Occipital lobe (tissue), 3 donors: ENCODE measurements at places on chromosomes 4 and X.

DNA sequence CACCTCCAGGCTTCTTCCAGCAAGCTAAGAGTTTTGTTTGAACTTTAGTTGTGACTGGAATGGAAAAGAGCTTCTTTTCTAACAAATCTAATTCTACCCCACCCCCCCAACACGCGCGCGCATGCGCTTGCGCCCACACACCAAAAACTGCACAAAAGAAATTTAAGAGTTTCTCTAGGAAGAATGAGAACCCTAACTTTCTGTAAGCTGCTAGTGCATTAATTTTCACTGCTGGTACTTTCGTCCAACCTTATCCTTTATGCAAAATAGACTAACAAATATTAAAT lies 9.0 kb upstream of the INTU start:
- no peak for DNase-seq

GRCh38 chr4:6472008-6472386 lies 417 bp downstream of the PPP2R2C start:
- DNase-seq = no peak

- DNase-seq = no peak
These were observed 958 bp downstream of the CUL4B start for GRCh38 chrX:120559804-120560203.

GRCh38 chr4:40401631-40402030 lies 66.5 kb downstream of the CHRNA9 start:
- no peak for DNase-seq

DNA sequence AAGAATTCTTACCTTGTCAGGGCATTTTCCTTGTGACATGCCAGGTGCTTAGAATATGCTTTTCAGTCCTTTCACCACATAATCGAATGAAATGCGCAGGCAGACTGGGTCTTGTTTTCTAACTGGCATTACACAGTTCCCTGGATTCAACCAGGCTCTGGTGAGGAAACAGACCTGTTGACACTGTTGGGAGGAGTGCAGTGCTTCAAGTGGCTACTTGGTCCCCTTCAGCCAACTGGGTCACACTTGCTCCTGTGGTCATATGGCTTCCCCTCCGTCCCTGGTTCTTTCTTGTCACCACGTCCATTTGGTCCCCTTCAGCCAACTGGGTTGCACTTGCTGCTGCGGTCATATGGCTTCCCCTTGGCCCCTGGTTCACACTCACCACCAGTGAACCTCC lies 9.7 kb downstream of the SMIM20 start:
- no peak for DNase-seq

- DNase-seq = no peak
These were observed 179.2 kb downstream of the IL1RAPL2 start for GRCh38 chrX:104745152-104745551.

DNA sequence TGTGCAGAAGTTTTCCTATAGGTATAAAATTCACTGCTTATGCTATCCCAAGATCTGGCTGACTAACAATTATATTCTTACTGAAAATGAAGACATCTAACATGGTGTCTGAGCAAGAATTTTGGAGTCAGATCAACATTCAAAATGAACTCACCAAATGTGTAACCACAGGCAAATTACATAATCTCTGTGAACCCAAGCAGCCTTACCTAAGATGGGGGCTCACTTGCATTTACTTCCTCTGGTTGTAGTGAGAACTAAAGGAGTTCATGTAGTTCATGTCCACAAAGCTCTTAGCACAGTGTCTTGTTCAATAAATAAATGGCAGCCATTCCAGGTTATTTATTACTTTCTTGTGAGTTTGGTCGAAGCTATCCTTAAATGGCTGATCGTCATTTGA lies 163.9 kb upstream of the LCORL start:
- no peak for DNase-seq

DNA sequence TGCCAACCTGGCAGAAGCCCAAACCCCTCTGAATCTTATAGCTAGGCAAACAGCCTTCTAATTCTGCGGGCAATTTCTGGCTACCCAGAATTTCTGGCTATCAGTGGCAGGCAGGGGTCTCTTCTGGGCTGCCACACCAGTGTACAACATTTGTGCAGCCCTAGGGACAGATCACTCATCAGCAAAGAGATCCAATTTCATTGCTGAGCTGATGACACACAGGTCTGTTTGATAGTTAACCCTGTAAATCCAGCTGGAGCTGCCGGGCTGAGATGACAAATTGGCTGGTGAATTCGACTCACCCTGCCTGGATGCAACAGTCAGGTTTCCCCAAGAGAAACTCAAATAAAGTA lies 2.4 kb downstream of the MID1 start:
- no peak for DNase-seq

DNA sequence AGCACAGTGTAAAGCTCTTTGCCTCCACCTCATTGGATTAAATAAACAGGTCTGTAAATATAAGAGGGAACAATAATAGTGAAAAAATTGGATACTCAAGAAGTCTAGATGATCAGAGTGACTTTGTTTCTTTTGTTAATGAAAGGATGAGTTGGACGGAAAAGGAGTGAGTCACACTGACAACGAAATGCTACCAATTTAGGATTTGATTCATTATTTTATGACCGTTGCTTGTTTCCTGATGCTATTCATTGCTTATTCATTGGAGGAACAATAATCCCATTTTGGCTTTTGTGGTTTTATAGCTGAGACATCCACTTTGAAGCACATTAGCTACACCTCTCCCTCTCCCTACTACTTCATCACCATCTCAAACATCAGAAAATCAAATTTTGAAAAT lies 74.4 kb upstream of the DYNLT3 start:
- no peak for DNase-seq

DNA sequence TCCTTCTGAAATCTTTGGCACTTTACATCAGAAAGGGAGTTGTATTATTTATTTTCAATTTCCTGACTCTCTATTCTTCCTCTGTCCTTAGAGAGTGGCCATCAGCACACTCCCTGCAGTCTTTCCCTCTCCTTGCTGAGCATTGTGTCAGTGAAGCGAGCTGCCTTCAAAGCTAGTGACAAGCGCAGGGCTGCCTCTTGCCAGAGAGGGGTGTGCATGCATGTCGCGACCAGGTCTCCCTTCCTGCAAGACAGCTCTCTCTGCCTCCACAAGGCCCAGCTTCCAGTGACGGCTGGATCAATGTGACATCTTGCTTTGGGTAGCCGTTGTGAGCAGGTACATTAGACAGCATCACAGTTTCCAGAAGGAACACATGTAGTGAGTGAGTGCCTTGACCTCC lies 810.9 kb upstream of the TENM3 start:
- no peak for DNase-seq

GRCh38 chr4:46955601-46956000 lies 37.8 kb downstream of the GABRA4 start:
- DNase-seq = no peak

- DNase-seq = no peak
These were observed 63.5 kb upstream of the MAOA start for GRCh38 chrX:43592597-43592996.

GRCh38 chr4:48247878-48248558 lies 21.6 kb downstream of the TEC start:
- no peak for DNase-seq

DNA sequence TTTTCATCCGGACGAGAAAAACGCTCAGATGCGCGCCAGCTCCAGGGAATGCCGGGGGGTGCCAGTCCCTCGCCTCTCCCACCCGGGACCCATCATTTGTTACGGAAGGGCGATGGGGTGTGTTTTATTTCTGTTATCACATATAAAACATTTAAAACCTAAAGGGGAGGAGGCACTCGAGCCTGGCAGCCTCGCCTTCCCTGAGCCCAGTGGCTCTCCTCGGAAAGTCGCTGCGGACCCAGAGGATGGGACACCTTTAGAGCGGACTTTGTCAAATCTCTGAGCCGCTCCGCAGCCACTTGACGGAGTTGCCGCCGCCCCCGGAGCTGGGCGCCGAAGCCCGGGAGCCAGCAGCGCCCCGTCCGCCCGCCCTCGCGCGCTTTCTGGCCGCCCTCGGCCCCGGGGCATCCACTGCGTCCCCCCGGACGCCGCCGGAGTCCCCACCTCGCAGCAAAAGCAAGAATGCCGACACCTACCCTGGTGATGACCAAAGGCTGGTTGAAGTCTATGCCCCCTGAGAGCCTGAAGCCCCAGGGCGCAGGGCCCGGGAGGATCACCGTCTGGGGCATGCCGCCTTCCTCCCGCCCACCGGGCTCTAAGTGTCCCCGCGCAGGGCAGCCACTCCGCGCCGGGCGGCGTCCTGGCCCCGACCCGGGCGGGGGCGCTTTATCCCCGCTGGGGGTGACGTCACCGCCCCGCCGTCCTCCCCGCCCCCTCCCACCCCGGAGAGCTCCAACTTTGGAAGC lies at the start of gene PDLIM3:
TSS of gene PDLIM3 (minus strand) at position 642 of the 746 bp plus-strand sequence. CDS start at position 569, 73 bp downstream.
- peak; percentile 39 for DNase-seq

DNA sequence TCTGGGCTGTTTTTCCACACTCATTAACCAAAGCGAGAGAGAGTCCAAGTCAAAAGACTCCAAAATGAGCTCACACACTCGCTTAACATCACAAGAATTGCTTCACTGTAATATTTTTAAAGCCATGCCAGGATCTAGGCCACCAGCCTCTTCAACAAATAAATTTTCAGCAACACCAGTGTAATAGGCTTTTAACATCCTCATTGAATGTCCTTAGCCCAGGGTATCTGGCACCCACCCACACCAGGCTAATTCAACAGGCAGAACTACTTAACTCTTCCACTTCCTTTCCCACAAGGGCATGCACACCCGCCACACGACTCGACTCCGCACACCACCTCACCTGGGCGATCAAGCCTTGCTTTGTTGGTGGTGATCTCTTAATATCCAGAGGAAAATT lies 34.2 kb downstream of the FAT1 start:
- no peak for DNase-seq

DNA sequence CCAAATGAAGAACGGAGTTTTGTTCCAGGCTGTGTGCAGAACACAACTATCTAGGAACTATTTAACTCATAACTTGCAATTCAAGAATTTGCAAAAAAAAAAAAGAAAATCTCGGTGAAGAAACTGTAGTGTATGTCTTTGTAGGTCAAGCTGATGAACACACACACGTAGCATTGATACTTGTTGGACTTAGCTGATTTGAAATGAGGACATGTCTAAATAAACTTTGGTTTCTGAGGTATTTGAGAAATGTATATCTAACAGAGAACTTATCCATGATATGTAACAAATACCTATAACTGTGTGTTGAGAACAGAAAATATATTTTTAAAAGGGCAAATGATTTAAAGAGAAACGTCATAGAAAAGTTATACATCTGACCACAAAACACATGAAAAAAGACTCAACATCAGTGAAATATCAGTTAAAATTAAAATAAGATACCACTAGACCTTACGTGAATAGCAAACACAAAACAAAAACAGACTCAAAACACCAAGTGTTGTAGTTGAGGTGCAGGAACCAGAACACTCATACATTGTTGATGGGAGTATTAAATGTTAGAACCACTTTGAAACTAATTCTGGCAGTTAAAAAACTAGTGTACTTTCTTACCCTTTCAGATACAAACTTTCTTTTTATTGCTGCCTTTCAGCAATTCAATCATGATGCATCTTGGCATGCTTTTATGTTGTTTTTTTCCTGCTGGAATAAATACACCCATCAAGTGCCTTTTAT lies 1535.8 kb upstream of the PCDH10 start:
- no peak for DNase-seq

GRCh38 chrX:2698604-2699003 lies 7.5 kb downstream of the CD99 start:
- no peak for DNase-seq

- no peak for DNase-seq
These were observed 146.0 kb upstream of the GPC4 start for GRCh38 chrX:133561251-133561650.

- DNase-seq = no peak
These were observed 2.9 kb downstream of the S100P start for GRCh38 chr4:6696611-6697010.

- no peak for DNase-seq
These were observed 30.0 kb upstream of the JADE3 start for GRCh38 chrX:46882266-46882665.

- DNase-seq = no peak
These were observed 7.7 kb upstream of the GABRE start for GRCh38 chrX:151982222-151982621.

DNA sequence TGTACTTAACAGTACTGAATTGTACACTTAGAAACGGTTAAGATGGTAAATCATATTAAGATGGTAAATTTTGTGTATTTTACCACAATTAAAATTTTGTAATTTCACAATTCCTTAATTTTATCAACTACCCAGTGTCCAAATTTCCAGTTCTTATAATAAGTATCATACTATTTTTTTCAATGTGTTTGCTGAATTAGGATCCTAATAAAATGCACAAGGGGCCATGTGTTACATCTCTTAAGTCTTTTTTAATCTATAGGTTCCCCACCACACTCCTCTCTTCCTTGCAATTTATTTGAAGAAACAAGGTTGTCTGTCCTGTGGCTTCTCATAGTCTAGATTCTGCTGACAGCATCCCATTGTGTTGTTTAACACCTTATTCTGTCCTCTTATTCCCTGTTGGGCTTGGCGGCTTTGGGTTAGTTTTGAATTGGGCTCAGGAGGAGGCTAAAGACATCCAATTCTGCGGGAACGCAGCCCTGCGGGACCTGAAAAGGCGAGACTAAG lies 533 bp upstream of the SYAP1 start:
- DNase-seq = no peak

- DNase-seq = no peak
These were observed 233.9 kb downstream of the ARAP2 start for GRCh38 chr4:36010397-36010929.

GRCh38 chrX:49277535-49277830 lies 7.9 kb downstream of the PPP1R3F start:
- DNase-seq = no peak

GRCh38 chr4:135838889-135839288 lies 1637.3 kb upstream of the PABPC4L start:
- peak; percentile 2 for DNase-seq

DNA sequence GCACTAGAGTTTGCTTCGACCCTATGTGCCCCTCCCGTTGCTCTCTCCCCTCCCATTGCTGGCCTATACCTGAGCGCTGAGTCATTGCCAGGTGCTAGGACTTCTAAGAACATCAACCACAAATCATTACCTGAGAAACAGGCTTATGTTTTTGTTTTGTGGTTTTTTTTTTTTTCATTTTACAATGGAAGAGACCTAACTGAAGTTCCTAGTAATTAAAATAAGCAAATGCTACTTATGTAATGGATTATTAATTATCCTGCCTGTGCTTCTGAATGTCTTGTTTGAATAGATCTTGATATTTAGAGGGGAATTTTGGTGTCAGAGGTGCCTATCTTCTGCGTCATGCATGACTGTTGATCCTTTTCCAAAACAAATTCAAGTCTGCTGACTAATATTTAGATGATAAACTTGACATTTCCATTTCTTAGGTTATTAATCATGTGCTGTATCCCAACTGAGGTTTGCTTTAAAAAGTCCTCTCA lies 275.4 kb upstream of the CPEB2 start:
- no peak for DNase-seq

DNA sequence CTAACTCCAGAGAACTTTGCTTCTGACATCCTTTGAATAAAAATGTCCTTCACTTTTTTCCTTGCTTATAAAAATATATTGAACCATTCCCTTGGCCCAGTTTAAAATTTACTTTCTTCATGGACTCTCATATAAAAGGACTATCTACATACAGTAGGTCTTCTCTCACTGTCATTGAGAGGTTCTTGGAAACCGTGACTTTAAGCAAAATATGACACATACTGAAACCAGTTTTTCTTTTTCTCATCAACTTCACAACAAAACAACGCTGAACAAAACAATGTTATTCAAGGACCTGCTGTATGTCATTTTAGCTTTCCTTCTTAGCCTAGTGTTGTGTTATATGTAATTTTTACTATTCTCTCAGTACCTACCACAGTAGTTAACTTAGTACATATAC lies 496.8 kb downstream of the CENPC start:
- no peak for DNase-seq
